ENCODE measurements at places on chromosomes 5 and 9.

DNA sequence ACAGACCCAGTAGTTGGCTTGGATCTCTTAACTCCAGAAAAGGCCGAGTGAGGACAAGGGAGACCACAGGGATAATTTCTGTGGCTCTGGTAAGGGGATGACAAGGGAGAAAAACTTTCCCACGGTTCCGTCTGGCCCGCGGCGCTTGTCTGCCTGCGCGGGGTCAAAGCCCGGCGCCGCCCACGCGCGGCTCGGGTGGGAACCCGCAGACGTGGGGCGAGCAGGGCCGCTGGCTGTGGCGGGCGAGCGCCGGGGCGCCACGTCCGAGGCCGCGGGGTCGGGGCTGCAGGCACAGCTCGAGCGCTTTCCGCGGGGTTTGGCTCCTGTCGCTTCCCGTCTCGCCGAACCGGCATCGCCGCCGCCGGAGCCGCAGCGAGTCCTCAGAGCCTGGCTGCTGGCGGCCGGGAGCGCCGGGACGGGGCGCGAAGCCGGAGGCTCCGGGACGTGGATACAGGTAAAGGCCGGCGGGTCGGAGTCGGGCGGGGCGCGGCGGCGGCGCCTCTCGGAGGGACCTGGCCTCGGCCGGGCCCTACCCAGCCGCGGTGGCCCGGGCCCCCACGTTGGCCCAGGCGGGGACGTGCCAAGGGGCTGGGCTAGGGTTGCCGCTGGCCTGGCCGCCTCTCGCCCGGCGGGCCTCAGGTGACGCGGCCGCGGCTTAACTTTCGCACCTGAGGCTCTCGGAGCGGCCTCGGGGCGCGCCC lies at the start of gene RNF180:
Gene RNF180, plus strand, starts transcription at position 344 of the 701 bp plus-strand sequence. CDS start 34,965 bp downstream, outside the sequence.
- DNase-seq, result peak; percentile 64

DNA sequence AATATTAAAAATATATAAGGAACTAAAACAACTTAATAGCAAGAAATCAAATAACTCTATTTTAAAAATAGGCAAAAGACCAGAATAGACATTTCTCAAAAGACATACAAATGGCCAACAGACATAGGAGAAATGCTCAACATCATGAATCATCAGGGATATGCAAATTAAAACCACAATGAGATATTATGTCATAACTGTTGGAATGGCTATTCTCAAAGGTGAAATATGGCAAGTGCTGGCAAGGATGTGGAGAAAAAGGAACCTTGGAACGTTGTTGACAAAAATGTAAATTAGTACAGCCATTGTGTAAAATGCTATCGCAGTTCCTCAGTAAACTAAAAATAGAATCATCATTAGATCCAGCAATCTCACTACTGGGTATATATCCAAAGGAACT lies 468.5 kb downstream of the NFIB start:
- DNase-seq, result no peak

- no peak for DNase-seq
These were observed 300.0 kb downstream of the KIF4B start for GRCh38 chr5:155313518-155313917.

GRCh38 chr5:80555099-80555498 lies 15.0 kb downstream of the ANKRD34B start:
- no peak for DNase-seq

GRCh38 chr5:54725391-54726280 lies 208.1 kb downstream of the SNX18 start:
- DNase-seq, result no peak

GRCh38 chr5:100855937-100856430 lies 47.1 kb downstream of the ST8SIA4 start:
- DNase-seq, result no peak

- no peak for DNase-seq
These were observed 680.7 kb downstream of the PRR16 start for GRCh38 chr5:121144764-121145163.

DNA sequence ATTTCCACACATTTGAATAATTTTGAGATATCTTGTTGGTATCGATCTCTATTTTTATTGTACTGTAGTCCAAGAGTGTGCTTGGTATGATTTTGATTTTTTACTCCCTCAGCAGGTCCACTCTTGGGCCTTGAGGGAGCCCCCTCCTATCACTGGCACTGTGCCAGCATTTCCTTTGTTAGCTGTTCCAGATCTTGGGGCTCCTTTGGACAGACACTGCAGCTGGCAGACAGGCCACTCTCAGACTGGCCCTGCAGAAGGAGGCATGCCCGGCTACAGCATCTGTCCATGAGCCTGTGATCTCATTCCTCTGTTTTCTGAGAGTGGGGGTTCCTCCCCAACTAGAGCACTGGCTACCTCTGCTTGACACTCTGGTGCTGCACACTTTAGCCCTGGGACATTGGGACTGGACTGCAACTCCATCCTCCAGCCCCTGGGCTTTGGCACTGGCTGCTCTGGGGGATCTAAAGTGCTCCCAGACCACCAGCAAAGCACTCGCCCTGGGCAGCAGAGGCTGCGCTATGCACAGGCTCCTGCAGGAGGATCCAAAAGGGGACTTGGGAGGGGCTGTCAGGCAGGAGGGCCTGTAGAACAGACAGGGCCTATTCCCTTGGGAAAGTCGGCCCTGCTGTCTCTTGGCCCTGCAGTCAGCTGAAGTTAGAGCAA lies 271.3 kb upstream of the DMAC1 start:
- no peak for DNase-seq

DNA sequence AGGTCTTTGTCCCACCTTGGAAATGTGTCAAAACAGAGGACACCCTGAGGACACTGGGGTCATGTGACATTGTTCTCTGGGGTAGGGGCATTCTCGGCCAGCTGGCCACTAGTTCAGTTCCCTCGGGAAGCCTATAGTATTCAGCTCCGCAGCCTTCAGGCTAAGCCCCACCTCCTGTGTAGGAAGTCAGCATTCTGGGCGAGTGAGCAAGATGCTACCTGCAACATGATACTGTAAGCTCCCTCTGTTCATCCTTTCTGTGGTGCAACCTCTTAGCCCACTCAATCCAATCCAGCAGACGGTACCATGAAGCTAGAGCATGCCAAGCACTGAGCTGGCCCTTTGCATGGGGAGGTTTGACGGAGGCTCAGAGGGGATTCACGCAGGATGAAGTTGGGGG lies 5.3 kb downstream of the NTNG2 start:
- DNase-seq, result no peak

DNA sequence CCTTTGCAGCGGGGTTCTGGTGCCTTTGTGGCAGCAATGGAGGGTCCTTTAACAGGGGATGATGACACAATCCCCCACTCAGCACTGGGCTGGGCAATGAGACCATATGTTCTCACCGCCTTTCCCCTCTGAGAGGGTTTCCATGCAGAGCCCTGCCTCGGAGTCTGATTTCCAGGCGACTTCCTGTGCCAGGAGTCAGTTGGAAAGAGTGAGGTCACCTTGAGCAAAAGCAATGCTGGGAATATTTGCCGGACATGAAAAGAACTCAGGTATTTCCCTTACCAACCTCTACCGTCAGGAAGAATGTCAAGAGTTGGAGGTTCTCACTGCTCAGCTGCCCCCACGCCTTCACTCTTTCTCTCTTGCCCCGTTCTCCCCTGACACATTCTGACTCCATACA lies 284.2 kb upstream of the IRX1 start:
- DNase-seq, result no peak

DNA sequence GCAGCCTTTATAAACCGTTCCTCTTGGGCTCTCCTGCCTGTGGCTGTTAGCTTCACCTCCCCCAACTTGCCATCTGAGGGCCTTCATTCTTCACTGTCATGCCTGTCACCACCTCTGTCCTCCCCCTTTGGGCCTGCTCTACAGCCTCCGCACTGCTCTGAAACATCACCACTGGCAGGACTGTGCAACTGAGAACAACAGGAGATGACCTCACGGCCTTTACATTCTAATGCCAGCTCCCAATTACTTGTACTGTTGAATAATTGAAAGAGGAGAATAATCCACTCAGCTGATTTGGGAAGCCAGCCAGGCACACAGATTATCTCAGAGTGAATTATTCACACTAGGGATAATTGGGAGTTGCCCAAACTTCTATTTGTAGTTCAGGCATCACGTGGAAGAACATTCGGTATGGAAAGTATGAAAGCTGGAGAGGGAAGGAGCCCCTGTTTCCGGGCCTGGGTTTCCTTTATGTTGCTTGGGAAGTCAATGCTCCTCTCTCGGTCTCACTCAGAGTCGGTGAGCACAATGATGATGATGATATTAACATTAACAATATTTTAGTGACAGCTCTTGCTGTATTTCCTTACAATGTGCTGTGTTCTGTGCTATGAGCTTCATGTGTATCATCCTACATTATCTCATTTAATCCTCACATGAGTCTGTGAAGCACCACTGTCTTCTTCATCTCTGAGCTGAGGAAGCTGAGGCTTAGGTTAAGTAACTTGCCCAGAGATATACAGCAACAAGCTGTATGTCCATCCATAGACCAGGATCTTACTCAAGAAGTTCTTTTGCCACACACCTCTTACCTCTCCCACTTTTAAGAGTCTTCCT lies 99.3 kb upstream of the LRRTM2 start:
- DNase-seq, result no peak

DNA sequence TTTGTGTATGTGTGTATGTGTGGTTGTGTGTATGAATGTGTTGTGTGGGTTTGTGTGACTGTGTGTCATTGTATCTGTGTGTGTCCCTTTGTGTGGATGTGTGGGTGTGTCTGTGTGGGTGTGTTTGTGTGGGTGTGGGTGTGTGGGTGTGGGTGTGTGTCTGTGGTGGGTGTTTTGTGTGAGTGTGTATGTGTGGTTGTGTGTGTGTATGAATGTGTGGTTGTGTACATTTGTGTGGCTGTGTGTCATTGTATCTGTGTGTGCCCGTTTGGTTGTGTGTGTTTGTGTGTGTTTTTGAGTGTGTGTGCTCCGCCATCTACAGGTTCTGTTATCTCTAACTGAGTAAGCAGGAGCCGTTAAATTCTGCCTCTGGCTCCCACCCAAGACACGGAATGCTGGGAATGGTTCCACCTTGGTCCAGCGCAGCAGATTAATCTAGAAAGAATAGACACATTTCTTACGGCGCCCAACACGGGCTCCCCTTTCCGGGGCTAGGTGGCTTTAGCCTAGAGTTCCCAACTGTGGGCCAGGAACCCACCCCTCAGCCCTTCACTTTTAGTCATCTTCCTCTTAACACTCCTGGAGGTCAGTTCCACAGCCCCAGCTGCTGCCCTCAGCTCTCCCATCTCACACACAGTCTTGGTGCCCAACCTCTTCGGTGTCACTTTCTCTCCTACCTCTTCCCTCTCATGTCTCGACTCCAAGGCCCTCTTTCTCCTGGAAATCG lies 197.1 kb downstream of the TTLL11 start:
- DNase-seq, result peak; percentile 26

GRCh38 chr9:98944057-98944733 lies 488 bp downstream of the COL15A1 start:
- DNase-seq, result peak; percentile 71

GRCh38 chr5:24623031-24623430 lies 21.7 kb downstream of the CDH10 start:
- peak; percentile 3 for DNase-seq

DNA sequence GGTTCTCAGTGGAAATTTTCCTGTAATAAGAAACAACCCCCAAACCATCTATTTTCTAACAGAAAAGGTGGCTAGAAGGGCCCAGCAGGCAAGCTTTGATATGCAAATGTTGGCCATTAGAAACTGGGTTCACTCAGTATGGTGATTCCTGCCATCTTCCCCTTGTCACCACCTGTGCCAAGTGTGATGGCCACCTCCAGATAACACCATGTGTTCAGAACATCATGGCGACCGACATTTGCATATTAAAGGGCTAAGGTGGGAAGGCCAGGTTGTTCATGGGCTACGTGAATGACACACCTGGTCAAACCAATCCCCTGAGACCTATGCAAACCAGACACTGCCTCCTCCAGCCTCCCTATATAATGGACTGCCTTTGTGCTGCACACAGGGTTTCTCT lies 20.4 kb downstream of the FOXE1 start:
- DNase-seq, result no peak

GRCh38 chr5:158419186-158419585 lies 560.2 kb upstream of the CLINT1 start:
- no peak for DNase-seq

- no peak for DNase-seq
These were observed 14.6 kb downstream of the SMARCA2 start for GRCh38 chr9:2029666-2030170.

DNA sequence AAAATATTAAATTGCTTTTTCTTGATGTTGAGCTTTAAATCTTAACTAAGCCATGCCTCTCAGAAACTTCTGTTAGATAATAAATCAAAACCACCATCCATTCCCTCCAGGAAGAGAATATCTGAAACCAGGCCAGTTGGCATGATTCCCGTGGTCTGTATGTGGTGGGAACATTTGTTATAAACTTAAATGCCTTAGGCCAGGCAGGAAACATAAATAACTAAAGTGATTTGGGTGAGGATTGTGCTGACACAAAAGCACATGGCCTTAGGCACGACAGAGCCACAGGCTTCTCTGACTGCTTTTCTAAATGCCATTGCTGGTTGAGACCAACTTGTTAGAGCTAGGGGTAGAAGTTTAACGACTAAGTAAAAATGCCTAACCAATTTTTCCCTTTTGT lies 255.9 kb downstream of the GABRG2 start:
- no peak for DNase-seq

DNA sequence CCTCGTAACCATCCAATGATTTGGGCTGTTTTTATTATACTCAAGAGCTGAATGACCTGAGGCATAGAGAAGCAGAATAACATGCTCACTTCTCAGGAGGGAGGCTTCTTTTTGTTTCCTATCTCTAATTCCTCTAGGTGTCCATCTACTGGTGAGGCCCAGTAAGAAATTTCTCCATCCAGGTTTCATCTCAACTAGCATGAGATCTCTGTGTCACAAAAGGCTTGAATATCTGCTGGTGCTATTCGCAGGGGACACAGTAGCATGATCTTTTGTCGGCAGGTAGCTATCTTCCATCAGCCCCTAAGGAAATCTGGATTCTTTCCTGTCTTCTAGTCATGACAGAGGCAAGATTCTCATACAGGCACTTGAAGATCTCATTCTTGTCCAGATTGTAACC lies 8.9 kb downstream of the IFNE start:
- no peak for DNase-seq

DNA sequence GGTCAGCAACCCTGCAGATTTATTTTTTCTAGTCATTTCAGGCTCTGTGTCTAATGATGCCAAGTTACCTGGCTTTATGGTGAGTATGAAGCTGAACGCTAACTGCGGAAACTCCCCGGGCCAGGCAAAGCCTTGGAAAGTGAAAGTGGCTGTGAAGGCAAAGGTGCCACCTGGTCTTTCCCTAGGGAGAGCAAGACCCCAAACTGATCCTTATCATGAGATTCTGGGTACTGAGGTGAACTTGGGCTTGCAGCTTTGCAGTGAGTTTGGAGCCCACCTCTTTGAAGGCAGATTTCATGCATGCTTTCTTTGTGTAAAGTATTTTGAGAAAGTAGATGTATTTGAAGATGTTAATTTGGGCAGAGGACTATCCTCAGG lies 63.3 kb downstream of the CARTPT start:
- no peak for DNase-seq

DNA sequence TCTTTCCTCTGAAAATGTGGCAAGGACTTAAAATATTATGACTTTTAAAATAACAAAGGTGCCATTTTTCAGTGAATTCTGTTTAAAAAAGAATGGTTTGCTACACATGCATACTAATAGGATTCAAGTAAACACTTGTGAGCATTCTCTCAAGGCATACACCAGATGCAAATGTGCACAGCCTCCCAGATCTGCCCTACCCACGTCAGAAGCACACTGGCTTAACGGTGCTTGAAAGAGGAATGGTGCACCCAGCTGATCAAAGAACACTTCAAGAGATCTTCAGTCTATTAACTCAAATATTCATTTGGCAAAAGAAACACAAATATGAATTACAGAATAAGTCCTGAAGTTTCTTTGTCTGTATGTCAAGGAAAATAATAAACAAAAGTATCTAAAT lies 15.8 kb downstream of the GABRB2 start:
- DNase-seq, result no peak
